ENCODE measurements at places on chromosomes 1 and 21.
A peak's percentile ranks its signal among the peaks of the same experiment; 100 is the strongest.

- DNase-seq: no peak
Measured at GRCh38 chr1:230208619-230209261, 141.7 kb downstream of the GALNT2 start.

GRCh38 chr1:109513110-109513710 lies 3.7 kb upstream of the AMIGO1 start:
- no peak for DNase-seq

- DNase-seq: no peak
Measured at GRCh38 chr1:103953386-103953785, 203.7 kb downstream of the AMY1C start.

DNA sequence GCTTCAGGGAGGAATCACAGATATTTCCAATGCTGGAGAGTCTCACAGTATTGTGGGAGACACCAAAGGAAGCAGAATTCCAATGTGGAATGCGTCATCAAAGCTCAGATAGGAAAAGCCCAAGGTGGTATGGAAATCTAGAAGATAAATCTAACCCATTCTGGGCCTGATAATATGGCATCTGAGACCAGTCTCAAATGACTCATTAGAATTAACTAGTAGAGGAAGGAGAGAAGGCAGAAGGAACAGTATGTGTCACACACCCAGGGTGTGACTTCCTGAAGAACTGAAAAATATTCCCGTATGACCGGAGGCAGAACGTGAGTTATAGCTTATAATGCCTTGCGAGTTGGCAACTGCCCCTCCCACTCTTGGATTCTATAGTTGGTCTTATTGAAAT lies 499.2 kb downstream of the PLPP3 start:
- DNase-seq: no peak

- no peak for DNase-seq
Measured at GRCh38 chr1:70143048-70143659, 62.2 kb downstream of the LRRC40 start.

DNA sequence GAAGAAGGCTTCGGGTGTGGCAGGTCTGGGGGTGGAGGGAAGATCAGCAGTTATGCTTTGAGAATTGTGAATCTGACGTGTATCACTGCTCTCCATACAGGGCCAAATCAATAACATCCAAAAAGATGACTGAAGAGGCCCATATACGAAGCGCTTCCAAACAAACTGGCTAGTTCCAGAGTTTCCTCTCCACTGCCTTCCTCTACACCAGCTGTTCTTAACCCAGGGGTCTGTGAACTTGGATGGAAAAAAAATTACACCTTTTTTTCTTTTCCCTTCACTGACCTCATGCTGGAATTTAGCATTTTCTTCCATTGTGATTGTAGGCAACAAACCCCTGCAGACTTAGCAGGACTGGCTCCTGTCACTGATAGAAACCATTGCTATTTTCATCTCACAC lies 77.1 kb upstream of the NBL1 start:
- DNase-seq: no peak

DNA sequence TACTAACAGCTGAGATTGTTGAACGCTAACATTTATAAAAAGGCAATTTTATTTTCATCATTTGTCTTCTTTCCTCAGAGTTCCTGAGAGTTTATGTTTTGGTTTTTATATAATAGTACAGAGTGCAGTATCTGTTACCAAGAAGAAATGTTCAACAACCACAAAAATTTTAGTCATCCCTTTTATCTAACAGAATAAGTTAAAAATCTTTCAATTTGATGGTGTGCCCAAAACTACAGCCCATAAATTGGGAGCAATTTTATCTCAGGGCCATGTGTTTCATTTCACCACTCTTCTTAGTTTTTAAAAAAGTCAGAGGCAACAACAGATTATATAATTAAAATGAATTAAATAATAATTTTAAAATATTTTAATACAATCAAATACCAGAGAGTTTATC lies 37.1 kb downstream of the NEXN start:
- DNase-seq: no peak

DNA sequence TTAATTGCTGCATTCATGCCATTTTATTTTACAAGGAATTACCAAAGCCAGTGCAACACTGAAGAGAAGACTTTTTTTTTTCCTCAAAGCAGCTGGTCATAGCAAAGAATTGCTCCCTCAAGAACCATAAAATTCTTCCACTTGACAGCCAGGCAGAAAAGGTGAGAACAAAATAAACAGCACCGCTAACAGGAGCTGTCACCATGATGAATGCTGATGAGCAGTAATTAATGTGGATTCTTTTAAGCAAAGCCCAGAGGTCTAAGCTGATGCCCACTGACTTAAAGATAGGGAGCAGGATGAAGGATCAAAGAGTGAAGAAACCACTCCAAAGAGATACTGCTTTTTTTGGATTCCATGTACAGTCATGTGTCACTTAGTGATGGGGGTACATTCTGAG lies 428.4 kb downstream of the BRINP3 start:
- peak; percentile 34 for DNase-seq

GRCh38 chr1:20740781-20741180 lies 8.3 kb upstream of the SH2D5 start:
- DNase-seq: no peak

GRCh38 chr1:94803517-94804441 lies 16.4 kb upstream of the SLC44A3 start:
- DNase-seq: no peak

DNA sequence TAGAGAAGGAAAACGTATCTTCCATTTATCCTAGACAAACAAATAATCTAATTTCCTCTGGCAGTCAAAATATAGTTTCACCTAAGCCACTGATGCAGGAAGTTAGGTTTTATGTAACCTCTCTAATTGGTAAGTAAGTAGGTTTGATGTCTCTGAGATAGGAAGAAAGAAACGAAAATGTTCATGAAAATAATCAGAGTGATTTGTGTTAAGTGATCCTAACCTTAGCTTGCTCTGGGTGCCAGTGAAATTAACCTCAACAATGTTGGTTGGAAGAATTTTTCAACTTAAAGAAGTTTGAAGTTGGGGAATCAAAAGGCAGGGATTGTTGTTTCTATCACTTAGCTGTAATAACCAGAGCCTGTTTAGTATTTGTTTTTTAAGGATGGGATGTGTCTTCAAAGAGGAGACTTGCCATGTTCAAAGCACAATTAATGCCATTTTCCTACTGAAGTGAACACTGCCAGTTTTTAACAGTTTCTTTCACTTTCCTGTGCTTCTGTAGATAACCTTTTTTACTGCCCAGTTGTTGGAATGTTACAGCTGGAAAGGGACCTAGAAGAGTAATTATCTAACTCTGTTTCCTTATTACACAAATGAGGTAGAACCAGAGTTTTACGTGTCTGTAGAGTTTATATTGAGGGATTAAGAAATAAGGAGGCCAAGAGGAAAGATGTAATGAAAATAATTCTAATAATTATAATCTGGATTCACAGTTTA lies 18.4 kb downstream of the HIPK1 start:
- no peak for DNase-seq

DNA sequence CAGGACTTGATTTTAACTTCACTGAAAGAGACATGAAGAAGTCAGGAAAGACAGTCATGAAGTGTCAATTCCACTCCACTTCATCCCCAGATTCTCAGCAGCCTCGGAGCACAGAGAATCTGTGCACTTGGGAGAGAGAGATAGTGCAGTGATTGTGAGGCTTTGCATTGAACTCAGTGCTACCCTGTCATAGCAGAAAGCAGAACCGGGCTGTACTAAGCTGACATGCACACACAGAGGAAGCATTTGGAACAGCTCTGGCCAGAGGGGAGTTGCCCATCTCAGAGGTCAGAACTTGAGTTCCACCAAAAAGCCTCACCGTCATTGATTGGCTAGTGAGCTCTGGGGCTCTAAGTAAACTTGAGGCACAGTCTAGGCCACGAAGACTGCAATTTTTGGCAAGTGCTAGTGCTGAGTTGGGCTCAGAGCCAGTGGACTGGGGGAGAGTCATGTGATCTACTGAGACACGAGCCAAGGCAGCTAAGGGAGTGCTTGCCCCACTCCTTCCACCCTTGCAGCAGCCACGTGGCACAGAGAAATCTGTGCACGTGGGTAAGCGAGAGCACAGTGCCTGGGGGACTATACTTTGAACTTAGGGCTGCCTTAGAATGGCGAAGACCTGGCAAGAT lies 810.2 kb upstream of the ADAMTS5 start:
- DNase-seq: no peak

DNA sequence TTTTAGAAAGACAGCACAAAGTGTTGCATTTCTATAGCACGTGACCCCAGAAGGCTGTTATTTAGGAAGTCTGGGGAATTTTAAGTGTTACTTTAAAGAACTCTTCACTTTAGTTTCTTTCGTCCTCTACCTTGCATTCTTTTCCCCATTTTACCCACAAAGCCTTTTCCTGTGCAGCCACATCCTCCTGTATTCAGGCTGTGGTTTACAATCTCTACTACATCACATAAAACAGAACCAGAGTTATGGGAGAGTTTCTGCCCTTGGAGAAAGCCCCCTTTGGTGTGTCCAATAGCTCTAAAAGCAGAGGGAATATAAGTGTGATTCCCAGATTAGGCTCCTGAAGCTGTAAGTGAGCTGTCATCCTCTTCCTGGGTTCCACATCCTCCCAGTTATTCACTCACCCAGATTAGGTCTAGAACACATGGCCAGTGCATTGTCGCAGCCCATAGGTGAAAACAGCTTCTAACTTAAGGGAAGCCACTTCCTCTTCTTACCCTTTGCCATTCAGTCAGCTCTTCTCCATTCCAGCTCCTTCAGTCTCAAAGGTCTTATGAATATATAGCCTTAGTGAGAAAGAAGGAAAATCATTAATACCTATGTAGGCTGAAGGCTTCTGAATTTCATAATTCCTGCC lies 171.1 kb downstream of the PIGK start:
- DNase-seq: no peak

DNA sequence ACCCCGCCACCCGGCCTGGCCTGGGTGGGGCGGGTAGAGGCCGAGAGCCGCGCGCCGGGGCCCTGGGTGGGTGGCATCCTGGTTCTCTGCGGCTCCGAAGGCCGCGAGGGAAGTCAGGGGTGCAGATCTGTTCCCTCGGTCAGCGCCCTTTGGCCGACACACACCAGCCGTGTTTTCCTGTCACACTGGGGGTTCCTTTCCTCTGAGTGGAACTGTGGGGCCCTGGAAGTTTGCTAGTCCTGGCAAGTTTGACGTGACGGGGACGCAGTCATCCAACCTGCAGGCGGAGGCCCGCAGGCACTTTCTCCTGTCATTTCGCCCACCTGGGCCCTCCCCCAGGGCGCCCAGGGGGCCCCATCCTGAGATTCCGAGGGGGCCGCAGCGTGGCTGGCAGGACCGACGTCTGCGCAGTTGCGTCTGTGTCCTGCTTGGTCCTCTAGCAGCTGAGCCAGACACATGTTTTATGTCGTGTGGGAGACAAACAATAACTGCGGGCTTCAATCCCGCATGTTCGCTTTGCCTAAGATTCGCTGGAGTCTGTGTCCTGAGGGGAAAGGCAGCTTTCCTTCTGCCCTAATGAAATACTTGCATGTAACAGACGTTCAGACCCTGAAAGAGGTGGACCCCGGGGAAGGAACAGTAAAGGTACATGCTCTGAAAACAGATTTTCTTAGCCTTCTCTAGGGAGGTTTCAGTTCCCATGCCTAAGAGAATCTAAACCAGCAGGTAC lies 1.5 kb downstream of the FAM163A start:
- DNase-seq: no peak

- no peak for DNase-seq
Measured at GRCh38 chr1:210464519-210465039, 135.9 kb downstream of the HHAT start.

DNA sequence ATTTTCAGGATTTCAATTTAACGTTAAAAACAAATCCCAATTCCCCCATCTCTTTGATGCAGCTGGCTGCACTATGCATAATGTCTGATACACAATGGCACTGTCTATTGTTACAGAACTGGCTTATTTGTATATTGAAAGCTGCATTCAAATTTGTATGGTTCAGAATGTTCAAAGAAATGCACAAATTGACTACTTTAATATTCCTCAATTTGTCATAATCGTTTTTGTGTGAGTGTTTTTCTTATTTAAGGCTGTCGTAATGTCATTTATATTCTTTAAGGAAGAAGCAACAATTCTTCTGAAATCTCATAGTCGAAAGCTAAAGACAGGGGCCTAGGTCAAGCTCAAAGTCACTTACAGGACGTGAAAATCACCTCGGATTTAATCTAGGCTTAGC lies 341.4 kb upstream of the ZRANB2 start:
- DNase-seq: no peak

GRCh38 chr1:19199969-19200604 lies 10.0 kb downstream of the UBR4 start:
- no peak for DNase-seq

- DNase-seq: no peak
Measured at GRCh38 chr1:239368436-239369109, 17.8 kb upstream of the CHRM3 start.

- no peak for DNase-seq
Measured at GRCh38 chr1:165481820-165482532, 37.0 kb upstream of the RXRG start.

GRCh38 chr1:207031632-207032264 lies 808 bp downstream of the C1orf116 start:
- DNase-seq: no peak

DNA sequence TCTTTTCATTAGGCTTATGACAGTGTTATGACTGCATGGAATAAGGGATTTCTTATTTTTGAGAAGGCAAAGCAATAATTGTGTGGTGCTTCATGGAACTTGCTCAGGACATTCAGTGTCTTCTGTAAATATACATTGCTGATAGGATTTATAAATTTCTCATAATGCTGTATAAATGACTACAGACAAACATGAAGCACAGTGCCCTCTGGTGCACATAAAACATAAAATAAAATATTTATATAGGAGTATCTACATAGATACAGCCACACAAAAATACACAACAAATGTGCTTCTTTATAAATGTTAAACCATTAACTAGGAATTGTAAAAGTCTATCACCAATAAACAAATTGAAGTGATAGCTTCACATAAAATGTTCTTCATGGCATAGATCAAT lies 24.1 kb downstream of the BRINP3 start:
- DNase-seq: no peak

- DNase-seq: no peak
Measured at GRCh38 chr1:195965475-195965874, 642.8 kb downstream of the KCNT2 start.

- DNase-seq: no peak
Measured at GRCh38 chr21:15753741-15754140, 24.0 kb downstream of the USP25 start.

- DNase-seq: peak; percentile 33
Measured at GRCh38 chr21:38352536-38353219, 95.9 kb downstream of the KCNJ15 start.

DNA sequence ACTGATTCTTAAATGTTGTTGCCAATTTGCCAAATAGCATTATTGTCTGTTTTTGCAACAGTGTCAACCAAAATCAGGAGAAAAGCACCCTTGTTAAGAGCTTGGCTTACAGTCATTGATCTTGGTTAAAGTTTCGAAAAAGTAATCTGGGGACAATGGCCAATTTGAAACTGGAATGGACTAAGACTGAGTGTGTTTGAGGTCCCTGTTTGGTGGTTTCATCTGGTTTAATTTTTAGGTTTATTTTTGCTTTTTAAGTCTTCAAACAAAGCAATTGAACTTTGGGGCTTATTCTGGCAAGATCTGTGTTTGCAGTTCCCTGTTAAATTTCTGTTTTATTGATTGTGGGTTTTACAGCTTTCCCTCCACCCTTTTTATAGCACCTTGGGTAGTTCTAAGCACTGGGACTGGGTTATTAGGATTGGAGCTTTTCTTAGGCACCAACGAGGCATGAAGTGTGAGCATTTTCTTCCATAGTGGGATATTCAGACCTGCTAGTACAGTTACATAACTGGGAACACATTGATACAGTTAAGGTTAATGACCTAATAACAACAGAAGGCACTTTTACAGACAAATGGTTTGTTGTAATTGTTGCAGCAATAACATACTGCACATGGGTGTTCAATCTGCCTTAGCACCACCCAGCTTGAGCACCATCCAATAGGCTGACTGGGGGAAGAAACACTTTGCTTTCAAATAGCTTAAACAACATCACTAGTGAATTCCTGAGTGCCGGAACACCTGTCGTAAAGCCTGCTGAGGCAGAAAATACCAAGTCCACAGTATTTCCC lies 40.6 kb upstream of the MAP10 start:
- no peak for DNase-seq
